CD4-positive, alpha-beta T cell treated with Interleukin-4 for 4 hours (primary cell): ENCODE measurements at places on chromosomes 5 and 9.

DNA sequence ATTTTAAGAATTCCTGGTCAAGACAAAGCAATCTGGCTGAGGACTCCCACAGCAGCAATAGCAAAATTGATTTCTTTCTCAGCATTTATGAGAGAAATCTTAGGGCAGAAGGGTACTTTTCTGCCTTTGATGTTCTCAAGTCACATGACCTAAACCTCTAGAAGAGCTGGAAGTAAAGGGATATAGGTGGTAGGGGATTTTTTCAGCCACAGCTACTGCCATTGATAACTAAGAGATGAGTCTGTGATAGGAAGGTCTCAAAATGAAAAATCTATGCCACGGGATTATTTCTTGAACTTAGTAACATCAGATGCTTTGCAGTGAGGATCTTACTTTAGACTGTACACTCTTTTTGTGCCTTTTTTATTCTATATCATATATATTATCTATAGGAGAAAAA lies 35.6 kb downstream of the IL6ST start:
- DNase-seq: no peak

DNA sequence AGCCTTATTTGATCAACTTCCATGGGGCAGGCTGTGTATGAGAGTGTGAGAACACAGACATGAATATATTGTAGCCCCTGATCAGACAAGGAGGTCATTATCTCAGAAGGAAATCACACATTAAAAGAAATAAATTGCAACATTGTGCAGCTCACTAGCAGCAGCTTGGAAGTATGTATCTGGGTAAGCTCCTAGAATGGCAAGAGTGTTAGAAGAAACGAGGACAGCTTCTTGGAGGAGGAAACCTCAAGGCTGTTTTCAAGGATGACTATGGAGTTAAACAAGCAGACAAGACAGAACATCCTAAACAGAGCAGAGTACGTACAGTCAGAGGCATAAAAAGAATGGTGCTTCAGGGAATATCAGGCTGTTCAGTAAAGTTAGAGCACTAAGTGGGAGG lies 511.0 kb downstream of the SLCO4C1 start:
- DNase-seq: no peak

GRCh38 chr9:132074736-132075135 lies 4.9 kb downstream of the MED27 start:
- DNase-seq: no peak

DNA sequence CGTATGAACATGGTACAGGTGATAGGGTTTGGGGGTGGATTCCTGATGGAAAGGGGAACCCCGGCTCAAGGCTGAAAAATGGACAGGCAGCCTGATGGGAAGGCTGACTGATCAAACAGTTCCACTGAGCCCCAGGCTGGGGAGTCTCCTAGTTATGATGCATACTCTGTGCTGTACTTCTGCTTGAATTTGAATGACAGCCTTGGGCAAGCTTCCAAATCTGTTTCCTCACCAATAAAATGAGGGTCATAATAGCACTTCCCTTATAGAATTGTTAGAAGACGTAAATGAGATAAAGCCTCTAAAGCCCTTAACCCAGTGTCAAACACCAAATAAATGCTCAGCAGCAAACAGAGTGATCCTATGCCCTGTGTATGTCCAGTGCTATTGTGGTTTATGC lies 478.5 kb upstream of the DMAC1 start:
- no peak for DNase-seq

- DNase-seq: no peak
Observed at GRCh38 chr5:88941581-88941980, 58.6 kb upstream of the MEF2C start.
